Retina (tissue), 1 donor: ENCODE measurements at places on chromosomes 3 and 15.

DNA sequence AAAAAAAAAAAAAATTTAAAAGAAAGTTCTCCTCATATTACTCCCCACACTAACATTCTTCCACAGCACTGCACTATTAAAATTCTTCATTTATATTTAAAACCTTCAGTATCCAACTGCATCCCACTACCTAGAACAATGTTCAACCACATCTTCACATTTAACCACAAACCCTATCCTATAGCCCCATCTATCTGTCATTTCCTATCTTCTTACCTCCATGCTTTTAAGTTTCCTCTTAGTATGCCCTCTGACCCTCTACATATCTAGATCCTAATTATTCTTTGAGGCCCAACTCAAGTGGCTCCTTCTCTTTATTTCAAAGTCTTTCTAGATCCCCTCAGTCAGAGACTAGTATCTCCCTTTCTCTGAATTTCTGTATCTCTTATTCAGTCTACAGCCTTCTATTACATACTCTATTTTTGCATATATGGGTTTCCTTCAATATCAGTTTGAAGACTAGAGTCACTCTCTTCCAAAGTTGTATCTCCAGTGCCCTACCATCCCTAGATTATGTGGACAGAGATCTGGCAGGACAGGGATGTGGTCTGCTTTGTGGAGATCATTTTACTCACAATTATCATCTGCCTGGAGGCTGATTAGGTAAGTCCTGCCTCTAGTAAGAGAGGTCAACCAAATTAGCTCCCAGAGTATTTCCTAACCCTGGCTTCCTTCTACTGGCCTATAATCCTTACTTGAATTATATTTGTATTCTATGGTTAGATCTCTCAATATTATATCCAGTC lies 1.4 kb downstream of the CIAO2A start:
- DNase-seq, result no peak

GRCh38 chr3:55515550-55516246 lies 28.6 kb upstream of the WNT5A start:
- DNase-seq, result no peak

GRCh38 chr15:96750361-96750760 lies 419.9 kb downstream of the NR2F2 start:
- DNase-seq, result no peak

DNA sequence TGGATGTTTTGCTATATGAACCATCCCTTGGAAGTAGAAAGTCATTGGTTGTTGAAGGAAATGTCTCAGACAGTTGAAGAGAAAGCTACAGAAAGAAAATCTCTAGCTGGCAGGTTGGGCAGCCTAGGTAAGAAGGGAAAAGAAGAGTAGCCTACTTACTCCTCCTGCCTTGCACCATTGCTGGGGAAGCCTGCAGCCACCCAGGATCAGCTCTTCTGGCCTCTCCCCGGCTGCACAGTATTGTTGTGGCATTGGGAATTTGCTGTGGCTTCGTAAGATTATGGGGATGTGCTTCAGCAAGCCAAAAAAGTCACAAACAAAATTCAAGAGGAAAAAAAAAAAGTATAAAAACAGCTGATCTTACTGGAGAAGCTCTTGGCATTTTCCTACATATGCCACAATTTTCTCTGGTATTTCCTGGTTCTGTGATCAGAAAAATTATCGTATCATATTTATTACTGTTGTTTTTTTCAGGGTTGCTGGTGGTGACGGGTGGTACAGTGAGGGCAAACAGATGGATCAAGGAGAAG lies 154.2 kb downstream of the TIGIT start:
- no peak for DNase-seq

- no peak for DNase-seq
Observed at GRCh38 chr3:55725681-55726500, 238.8 kb upstream of the WNT5A start.

GRCh38 chr3:150414258-150414657 lies 6.2 kb downstream of the TSC22D2 start:
- DNase-seq, result no peak

DNA sequence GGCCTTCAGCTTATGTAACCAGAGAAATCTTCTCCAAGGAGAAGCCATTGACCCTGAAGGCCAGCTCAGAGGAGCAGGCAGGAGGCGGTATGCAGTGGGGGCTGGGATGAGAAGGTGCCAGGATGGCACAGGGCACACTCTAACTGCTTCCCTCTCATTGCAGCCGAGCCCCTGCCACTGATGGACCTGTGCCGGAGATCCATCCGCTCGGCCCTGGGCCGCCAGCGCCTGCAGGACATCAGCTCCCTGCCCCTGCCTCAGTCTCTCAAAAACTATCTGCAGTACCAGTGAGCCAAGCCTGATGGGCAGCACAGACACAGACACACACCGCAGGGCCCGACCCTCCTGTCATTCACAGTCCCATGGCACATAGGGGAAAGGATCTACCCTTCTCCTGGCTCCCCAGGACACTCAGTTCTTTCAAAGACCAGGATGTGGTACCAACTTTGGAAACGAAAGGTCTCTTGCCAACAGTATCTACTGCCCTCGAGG lies 84.6 kb upstream of the PXYLP1 start:
- no peak for DNase-seq

DNA sequence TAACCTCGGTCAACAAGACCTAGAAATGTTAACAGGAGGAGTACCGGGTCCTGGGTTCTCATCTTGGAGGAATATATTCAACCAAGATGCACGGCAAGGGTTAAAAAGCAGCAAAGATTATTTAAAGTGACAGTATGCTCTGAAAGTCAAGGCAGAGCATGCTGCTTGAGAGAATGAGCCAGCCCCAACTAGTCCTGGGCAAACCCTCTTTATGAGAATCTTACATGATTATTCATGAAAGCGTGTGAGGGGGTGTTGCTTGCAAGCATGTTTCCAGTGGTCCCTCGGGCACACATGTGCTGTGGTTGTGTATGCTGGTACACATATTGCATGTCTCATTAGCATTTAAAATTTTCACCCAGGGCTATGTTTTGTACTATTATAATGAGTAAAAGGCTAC lies 1445.6 kb downstream of the SI start:
- DNase-seq, result no peak

- DNase-seq, result no peak
Observed at GRCh38 chr15:92101708-92102394, 248.3 kb downstream of the SLCO3A1 start.

DNA sequence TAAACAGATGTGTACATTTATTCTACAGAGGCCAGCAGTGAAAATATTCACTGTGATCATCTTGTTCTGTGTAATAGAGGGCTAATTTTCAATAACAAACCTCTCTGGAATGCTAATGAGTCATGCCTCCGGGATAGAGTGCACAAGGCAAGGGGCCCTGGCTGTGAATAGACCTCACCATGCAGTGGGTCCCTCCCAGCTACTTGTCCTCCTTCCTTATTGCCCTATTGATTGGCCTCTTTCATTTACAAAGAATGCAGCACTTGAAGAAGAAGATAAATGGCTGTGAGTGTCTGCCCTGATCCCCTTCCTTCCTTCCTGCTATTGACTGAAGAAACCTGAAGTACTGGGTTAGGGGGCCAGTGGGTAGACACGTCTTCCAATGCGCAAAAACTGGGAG lies 436.3 kb downstream of the WDR72 start:
- peak; percentile 46 for DNase-seq

DNA sequence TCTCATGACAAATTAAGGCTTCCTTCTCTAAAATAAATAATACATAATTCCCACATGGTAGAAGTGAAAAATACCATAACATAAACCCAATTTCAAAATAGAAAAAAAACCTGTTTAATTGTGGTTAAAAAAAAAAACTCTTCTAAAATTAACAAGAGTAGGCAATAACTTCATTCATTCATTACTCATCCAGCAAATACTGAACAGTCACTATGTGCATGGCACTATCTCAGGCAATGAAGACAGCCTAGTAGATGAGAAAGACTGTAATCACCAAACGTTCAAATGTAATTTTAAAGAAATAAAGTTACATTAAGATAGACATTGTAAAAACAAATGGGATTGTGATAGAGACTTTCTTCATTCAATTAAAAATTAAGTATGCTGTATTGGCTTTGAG lies 43.4 kb downstream of the TFDP2 start:
- no peak for DNase-seq

GRCh38 chr3:126209741-126210140 lies 29.4 kb upstream of the ALDH1L1 start:
- no peak for DNase-seq

GRCh38 chr3:176789947-176790346 lies 407.3 kb downstream of the TBL1XR1 start:
- DNase-seq, result no peak

- no peak for DNase-seq
Observed at GRCh38 chr3:144364737-144365136, 393.1 kb downstream of the DIPK2A start.

DNA sequence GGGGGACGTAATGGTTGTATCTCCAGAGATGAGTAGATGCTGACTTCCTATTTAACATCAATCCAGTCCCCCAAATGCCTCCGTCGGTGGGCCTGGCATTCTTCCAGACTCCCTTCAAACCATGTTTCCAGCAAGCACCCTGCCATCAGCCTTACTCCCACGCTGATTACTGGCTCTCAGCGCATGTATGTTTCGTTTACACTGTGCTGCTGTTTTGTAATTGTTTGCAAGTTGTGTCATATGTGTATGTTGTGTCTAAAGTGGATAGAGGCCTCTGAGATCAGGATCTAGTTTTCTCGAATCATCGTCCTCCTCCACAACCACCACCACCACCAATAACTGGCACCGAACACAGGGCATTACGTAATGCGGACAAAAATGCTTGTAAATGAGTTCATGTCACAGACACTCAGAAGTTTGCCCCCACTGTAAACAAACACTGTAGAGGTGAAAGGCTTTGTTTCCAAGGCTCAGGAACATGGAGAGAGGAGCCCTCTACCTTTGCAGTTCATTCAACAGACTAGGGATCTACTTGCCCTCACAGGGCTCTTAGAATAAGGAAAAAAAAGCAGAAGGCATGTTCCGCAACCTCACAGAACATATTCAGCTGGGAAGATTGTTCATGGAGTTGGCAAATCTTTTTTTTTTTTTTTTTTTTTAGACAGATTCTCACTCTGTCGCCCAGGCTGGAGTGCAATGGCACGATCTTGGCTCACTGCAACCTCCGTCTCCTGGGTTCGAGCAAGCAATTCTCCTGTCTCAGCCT lies 46.1 kb upstream of the SEMA4B start:
- DNase-seq, result no peak

GRCh38 chr15:79381593-79381992 lies 50.5 kb upstream of the MINAR1 start:
- DNase-seq, result no peak

DNA sequence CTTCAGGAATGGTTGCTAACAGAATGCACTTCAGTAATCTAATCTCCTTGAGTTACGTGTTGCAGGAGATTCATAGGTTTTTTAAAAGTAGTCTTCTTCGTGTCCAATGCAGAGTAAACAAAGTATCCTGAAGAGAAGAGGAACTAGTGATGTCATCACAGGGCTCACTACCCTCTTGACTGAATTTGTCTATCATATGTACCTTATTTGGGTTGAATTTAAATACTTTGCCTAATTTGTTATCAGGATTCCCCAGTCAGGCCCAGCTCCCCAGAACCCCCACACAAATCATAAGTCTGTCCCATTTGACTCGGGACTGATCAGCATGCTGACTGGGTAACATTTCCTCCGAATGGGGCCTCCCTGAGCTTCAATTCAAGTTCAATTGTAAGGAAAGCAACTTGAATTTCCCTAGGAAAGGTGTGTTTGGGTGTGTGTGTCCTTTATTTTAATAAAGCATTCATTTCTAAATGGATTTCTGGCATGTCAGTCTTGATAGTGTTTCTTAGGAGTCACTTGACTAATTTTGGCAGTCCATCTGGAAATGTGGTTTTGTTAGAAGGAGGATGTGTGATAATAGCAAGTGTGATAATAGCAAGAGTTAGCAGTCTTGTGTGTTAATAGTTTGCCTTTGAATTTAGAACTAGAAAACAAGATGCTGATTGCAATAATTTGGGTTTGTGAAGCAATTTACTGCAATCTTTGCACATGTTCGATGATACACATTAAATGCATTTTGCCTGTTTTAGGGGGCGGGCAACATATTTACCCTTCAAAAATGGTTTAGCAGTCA lies 21.9 kb downstream of the OXNAD1 start:
- DNase-seq, result no peak

DNA sequence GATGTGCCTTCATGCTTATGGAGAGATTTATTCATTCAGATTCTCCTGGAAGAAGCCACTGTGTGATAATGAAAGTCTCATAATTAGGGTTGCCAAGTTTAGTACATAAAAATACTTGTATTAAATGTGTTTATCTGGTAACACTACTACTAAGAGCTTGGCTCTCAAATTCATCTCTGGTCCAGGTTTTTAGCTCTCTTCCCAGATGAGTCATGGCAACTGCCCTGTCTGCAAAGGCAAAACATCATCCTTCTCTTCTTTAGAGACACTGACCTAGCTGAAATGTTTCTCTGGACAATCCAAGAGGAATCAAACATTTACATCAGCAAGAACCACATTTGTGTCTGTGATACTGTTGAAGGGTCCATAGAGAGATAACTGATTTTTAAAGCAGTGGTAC lies 269.6 kb downstream of the ROBO2 start:
- no peak for DNase-seq

- DNase-seq, result no peak
Observed at GRCh38 chr15:58179206-58179605, 41.0 kb downstream of the AQP9 start.

DNA sequence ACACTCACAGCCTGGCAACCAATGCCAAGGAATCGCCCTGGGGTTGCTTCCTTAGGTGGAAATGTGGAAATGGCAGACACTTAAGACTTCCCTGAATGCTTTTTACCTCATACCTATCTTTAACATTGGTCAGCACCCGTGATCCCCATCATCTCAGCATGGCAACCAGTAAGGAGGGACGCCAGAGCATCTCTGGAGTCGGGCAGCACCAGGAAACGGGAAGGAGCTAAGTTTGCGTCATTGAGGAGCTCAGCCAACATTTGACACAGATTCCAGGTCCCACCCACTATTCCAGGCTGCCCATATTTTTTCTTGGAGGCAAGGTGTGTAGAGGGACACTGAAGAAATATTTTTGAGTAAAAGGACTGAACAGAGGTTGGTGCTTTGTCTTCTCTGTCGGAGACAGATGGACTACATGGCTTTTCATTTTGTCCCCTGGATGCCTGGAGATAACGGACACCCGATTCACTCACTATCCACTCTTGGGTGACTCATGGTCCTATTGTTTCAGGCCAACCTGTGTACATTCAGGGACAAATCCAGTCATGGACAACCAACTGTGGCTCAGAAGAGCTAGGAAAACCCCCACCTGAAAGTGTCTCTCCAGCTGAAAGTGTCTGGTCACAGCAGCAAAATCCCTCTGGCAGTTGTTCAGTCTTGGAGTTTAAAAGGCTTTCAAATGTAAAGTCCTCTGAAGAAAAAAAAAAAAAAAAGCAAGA lies 70.4 kb upstream of the OXTR start:
- no peak for DNase-seq

DNA sequence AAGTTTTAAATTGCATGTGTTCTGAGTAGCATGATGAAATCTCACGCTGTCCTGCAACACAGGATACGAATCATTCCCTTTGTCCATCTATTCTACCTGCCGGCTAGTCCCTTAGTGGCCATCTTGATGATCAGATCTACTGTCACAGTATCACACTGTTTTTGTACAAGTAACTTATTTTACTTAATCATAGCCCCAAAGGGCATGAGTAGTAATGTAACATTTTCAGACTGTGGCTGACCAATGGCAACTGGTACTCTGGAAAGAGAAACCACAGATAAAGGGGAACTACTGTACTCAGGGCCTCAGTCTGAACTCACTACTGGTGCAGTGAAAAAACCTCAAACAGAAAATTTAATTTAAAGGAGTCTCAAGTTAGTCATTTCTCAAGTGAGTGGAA lies 127.3 kb upstream of the MRPL3 start:
- no peak for DNase-seq

- no peak for DNase-seq
Observed at GRCh38 chr3:45337839-45338470, 50.4 kb upstream of the LARS2 start.

GRCh38 chr3:113287803-113288648 lies 76.7 kb downstream of the BOC start:
- DNase-seq, result peak; percentile 80
